ENCODE measurements at places on chromosomes 1 and 21.
A peak's percentile ranks its signal among the peaks of the same experiment; 100 is the strongest.

DNA sequence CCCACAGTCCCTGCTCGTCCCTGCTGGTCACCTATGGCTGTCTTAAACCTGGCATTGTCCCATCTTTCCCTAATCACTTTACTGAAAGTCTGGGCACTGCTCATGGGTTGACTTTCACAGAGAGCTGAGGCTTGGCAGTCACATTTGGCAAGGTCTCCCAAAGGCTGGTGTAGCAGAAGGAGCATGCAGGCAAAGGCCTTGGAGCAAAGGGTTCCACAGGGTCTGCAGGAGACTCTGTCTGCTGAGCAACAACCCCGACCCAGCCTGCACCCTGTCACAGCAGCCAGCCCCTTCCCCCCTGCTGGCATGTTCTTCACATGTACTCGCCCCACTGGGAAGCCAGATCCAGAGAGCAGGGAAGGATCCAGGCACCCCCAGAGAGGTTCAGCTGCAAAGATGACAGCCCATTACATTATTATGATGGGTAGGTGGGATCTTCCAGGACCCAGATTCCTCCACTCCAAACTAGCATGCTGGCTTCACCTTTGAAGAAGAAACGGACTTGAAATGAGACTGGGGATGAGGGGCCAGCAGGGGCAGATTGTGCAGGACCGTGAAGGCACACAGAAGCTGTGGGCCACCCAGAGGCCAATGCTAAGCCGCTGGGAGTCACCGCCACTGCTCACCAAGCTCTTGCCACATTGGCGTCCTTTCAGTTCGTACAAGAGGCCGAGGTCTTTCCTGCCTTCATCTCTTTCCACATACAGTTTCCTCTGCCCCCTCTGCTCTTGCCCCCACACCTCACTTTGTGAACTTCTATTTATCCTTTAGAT, 14.2 kb upstream of the TMEM125 start:
- no peak for DNase-seq

GRCh38 chr1:66436378-66437135, 97.4 kb upstream of the SGIP1 start:
- DNase-seq, result no peak

DNA sequence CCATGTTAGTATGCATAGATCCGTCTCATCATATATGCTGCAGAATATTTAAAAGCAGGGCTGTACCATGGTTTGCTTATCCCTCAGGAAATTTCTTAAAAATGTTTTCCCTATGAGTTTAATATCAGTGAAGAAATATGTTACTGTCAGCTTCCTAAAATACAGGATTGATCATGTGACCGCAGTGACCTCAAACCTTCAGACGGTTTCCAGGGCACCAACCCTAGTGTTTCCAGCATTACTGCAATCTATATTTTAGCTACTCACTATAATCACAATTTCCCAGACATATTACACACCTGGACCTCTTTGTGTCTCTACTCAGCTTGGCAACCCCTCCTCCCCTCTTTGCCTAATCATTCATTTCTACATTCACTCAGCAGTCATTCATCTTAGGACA, 7.7 kb upstream of the SDHB start:
- no peak for DNase-seq

GRCh38 chr1:15953294-15953771, 22.6 kb downstream of the ZBTB17 start:
- peak; percentile 36 for DNase-seq

GRCh38 chr1:110040548-110040947, 6.1 kb downstream of the STRIP1 start:
- DNase-seq, result no peak

GRCh38 chr1:12339396-12339795, 109.6 kb downstream of the VPS13D start:
- no peak for DNase-seq

- DNase-seq, result no peak
Measured at GRCh38 chr21:38988509-38989378, 183.0 kb downstream of the ETS2 start.

- peak; percentile 94 for DNase-seq
Measured at GRCh38 chr1:109277434-109278204, 5.3 kb downstream of the PSRC1 start.

- no peak for DNase-seq
Measured at GRCh38 chr1:105027838-105028471, 1278.3 kb downstream of the AMY1C start.

DNA sequence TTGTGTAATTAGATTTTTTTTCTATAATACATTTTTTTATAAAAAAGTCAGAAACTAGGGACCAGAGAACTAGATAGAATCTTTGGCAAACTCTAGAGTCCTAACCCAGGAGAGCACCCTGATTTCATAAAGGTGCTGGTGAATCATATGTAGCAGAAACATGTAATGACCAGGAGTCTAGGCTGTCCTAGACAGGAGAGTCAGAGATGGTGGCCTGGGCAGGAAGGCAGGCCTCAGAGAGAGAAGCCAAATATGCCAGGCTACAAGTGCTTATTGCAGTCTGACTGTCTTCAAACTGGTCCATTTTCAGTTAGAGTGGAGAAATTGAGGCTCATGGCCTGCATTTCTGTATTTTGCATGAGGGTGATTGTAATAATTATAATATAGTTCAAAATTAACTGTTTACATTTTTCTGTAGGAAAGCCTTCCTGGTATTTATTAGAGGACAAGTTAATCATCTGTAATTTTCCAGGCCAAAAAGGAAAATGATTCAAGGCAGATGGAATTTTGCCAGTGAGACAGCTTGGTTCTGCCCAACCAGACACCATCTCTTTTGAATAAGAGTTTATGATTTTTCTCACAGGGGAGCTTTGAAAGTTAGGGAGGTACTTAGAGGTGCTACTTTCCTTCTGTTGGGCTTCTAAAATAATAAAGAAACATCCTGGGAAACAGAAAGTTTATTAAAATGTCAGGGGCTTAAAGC, 129.8 kb downstream of the S1PR1 start:
- no peak for DNase-seq

GRCh38 chr1:24969596-24970398, 39.7 kb upstream of the RUNX3 start:
- DNase-seq, result no peak

DNA sequence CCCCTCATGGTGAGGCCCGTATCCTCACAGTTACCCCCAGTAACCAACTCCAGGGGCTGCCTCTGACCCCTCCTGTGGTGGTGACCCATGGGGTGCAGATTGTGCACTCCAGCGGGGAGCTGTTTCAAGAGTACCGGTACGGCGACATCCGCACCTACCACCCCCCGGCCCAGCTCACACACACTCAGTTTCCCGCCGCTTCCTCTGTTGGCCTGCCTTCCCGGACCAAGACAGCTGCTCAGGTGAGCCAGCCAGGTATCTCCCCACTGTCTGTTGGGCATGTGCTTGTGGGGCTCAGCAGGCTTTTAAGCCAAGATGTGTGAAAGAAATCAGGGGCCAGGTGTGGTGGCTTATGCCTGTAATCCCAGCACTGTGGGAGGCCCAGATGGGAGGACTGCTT, 39.9 kb downstream of the ZBTB17 start:
- DNase-seq, result no peak

DNA sequence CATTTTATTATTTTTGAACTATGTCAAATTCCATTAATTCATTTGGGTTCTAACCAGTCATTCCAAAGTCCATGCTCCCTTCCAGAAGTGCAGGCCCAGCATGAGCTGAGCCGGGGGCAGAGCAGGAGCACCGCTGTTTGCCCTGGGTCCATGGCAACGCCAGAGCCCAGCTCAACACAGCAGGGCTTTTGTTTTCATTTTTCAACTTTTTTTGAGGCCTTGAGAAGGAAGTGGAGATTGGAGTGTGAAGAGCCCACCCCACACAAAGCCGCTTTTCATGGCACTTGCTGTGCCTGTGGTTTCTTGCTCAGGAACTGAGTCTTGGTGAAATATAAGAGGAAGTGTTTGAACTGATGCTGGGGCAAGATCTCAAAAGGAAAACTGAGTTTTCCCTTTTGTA, 13.2 kb upstream of the PRMT2 start:
- peak; percentile 16 for DNase-seq

DNA sequence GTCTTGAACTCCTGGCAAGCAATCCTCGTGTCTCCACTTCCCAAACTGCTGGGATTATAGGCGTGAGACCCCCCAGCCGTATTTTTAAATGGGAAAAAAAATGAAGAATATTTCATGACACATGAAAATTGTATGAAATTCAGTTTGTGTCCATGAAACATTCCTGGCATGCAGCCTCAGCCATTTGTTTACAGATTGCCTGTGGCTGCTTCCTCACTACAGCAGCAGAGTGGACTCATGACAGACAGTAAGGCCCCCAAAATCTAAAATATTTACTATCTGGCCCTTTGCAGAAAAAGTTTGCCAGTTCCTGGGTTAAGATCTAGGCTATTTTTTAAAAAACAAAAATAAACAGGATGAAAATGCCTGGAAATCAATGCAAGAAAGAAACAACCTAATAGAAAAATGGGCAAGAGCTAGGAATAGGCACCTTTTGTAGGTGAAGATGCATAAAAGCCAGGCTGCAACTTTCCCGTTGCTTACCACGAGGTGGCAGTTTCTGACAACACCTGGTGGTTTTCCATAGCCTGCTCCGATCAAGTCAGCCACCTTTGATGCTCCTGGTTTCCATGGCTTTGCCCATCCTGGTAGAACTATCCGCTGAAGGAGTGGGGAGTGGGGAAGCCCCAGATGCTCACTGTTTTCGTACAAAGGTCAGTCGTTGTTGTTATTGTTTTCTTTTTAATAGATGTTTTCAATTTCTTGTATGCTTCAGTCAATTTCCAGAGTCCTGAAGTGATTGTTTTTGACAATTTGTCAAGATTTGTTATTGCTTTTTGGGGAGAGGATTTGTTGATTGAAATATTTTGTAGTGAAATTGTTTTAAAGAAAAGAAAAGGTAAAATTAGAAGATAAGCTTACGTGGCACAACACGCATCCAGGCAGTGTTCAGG, 24.3 kb downstream of the UBE2Q1 start:
- DNase-seq, result peak; percentile 29

GRCh38 chr1:66769512-66770229, 17.4 kb downstream of the DYNLT5 start:
- no peak for DNase-seq

DNA sequence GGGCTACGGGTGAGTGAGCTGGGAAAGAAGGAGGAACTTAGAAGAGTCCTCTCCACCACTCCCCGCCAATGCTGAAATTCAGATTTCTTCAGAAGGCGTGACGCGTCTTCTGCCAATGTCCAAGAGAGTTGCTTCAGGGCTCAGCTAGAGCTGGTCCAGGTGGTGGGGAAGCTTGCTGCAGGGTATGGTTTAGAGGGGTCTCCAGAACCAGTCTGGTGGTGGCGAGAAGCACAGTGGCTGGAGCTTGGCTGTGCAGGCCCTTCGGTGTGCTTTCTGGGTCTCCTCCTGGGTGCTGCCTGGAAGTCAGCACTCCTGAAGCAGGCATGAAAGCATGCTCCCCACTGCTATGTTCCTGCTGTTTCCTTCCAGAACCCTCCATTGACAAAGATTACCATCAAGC, 387.2 kb downstream of the PTPRU start:
- DNase-seq, result no peak

DNA sequence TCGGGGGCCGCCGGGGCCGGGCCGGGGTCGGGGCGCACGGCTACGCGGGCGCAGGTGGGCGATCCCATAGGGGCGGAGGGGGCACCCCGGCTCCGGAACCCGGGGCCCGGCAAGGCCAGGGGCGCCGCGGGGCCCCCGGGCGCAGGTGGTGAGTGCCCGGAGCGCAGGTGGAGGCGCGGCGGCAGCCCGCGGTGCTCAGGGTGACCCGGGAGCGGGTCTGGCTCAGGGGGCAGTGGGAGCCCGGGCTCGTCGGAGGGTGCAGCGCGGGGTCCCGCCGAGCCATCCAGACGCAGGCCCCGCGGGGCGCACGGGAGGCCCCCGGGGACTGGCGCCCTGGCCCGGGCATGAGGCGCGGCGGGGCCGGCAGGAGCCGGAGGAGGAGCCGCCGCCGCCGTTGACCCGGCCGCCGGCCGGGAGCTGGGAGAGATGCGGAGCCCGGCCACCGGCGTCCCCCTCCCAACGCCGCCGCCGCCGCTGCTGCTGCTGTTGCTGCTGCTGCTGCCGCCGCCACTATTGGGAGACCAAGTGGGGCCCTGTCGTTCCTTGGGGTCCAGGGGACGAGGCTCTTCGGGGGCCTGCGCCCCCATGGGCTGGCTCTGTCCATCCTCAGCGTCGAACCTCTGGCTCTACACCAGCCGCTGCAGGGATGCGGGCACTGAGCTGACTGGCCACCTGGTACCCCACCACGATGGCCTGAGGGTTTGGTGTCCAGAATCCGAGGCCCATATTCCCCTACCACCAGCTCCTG, 489 bp downstream of the CELSR2 start:
- no peak for DNase-seq

DNA sequence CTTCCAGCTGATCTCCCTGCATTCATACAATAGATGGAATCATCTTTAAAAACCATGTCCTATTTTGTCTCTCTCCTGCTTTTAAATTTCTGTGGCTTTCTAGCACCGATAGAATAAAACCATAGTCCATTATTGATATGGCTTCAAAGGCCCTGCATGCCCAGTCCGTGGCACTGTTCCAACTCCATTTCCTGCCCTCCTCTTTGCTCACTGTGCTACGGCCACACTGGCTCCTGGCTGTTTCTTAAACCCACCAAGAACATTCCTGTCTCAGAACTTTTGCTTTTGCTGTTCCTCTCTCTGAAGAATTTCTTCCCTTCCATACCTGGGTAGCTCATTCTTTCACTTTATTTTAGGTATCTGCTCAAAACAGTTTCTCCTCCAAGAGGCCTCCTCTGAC, 7.2 kb downstream of the SLAMF1 start:
- no peak for DNase-seq

- DNase-seq, result no peak
Measured at GRCh38 chr1:82454431-82454830, 653.7 kb downstream of the ADGRL2 start.

- peak; percentile 11 for DNase-seq
Measured at GRCh38 chr1:153390938-153391710, at the start of gene S100A8. Gene S100A8, minus strand, starts transcription at chr1:153391073. Its CDS starts 538 bp downstream, at chr1:153390535.

DNA sequence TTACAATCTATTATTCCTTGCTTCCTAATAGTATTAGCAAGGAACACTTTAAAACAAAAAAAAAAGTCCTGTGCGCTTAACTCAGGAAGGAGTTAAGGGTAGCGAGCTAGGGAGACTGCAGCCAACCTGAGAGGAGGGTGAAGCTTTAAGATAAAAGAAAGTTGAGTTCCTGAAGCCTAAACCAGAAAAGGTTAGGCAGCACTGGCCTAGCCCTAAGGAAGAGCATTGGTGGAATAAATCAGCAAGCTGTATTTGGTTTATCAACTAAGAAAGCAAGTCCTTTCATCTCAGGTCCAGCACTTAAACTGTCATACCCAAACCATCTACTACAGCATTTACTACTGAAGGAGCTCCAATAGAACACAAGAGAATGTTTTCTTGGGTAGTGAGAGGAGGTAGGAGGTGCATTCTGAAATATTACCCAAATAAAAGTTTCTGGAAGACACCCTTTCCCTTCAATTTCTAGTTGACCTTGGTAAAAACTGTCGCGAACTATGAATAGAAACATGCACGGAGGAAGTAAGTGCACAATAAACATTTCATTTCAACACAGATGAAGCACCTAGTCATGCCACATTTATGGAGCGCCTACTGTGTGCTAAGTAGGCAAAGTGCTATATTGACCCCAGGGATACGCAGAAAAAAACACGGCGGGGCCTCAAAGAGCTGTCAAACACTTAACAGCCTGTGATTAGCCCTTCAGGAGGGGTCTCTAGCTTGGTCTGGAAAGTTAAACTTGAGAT, 1.3 kb downstream of the GLRX2 start:
- DNase-seq, result no peak

- no peak for DNase-seq
Measured at GRCh38 chr1:212341090-212341489, 55.9 kb downstream of the PPP2R5A start.

Data from thyroid gland (tissue), 4 donors.